ENCODE measurements at places on chromosomes 12 and 14.
A peak's percentile ranks its signal among the peaks of the same experiment; 100 is the strongest.

DNA sequence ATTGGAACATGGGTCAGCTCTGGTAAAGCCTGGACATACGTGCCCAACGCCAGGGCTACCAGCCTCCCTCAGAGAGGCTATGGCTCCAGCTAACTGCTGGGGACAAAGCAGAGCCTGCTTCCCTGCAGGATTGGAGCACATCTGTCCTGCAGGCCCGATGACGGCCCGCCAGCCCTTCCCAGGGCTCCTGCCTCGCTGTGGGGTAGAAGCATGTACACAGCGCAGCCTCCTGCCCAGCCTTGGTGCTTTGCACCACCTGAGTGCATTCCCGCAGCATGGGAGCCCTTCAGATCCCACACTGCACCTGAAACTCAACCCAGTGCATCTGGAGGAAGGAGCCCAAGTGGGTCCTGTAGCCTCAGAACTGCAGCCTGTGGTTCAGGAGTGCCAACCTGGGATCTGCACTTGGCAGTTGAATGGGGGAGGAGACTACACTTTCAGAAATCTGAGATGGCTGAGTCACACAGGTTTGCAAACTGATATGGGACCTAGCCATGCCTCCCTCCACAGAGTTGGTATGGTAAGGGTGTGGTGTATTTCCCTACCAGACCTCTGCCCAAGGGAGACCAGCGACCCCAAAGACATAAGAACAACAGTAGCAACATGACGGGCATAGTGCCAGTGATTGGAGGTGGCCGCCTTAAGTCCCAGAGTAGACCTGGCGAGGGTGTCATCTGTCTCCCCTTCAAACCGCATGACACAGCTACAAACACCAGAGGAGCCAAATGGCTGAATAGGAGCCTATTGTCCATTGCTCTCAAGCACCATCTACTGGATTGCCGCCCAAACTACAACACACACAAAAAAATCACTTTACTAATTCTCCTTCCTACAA lies 273.9 kb upstream of the MIS18BP1 start:
- DNase-seq: no peak

DNA sequence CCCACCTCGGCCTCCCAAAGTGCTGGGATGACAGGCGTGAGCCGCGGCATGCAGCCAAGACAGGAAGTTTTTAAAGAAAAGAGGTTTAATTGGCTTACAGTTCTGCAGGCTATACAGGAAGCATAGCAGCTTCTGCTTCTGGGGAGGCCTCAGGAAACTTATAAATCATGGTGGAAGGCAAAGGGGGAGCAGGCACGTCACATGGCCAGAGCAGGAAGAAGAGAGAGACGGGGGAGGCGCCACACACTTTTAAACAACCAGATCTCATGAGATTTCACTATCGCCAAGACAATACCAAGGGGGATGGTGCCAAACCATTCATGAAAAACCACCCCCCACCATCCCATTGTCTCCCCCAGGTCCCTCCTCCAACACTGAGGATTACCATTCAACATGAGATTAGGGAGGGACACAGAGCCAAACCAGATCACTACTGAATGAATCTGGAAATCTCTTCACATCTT lies 14.1 kb downstream of the CCDC63 start:
- DNase-seq: no peak

DNA sequence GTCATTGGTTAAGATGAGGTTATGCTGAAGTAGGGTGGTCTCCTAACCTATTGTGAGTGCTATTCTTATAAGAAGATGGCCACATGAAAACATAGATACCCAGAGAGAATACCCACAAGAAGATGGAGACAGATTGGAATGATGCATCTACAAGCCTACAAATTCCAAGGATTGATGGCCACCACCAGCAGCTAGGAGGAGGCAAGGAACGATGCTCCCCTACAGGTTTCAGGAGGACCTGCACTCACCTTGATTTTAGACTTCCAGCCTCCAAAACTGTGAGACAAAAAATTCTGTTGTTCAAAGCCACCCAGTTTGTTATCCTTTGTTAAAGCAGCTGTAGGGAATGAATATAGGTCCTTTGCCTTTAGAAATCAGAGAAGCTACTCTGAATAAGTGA lies 227.4 kb downstream of the NEDD1 start:
- no peak for DNase-seq

GRCh38 chr12:71683633-71684032 lies 2.2 kb upstream of the TMEM19 start:
- no peak for DNase-seq

DNA sequence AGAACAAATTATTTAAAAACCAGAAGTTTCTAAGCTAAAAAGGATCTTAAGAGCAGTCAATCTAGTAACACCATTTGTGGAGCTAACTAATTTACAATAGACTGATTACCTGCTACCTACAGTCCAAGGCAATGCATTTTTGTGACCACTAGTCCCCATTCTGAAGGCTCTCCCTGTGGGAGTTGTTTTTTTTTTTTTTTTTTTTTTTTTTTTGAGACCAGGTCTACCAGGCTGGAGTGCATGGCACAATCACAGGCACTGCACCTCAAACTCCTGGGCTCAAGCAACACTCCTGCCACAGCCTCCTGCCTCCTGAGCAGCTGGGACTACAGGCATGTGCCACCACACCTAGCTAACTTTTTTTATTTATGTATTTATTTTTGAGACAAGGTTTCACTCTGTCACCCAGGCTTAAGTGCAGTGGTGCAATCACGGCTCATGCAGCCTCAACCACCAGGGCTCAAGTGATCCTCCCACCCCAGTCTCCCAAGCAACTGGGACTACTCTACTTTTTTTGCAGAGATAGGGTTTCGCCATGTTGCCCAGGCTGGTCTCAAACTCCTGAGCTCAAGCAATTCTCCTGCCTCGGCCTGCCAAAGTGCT lies 3.9 kb downstream of the GNPTAB start:
- no peak for DNase-seq

- DNase-seq: no peak
These were observed 85.6 kb downstream of the PLEKHA5 start for GRCh38 chr12:19215115-19215514.

DNA sequence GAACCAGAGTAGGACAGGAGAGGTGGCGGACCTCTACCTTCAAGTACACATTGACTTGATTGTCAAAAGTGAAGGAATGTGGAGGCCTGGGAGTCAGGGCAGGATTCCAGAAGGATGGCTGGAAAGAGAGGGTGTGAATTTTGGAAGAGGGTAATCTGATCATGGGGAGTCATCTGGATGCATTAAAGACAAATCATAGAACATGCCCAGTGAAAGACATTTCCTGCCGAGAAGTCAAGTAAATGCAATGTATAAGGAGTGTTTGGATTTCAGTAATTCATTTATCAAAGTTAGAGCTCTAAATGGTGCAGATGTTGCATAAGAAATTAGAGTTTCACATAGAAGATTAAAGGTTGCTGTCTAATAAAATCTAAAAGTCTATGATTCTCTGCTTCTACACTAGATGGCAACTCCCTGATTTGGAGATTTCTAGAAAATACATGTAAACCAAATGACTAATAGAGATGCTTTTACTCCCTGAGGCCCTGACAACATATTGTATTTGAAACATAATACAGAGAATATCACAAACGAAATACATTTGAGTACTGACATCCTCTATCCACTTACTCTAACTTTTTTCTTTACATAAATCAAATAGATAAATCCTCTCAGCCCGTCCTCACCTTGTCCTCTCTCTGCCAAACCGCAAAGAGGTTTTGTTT lies 91.3 kb downstream of the KCNA5 start:
- no peak for DNase-seq

GRCh38 chr12:53677016-53677799 lies 1.3 kb upstream of the ATP5MC2 start:
- peak; percentile 22 for DNase-seq

GRCh38 chr14:65229748-65230728 lies 127.7 kb upstream of the MAX start:
- DNase-seq: no peak

GRCh38 chr12:89309440-89309802 lies 42.9 kb downstream of the DUSP6 start:
- DNase-seq: no peak

GRCh38 chr14:64762044-64763034 lies 58.1 kb downstream of the PLEKHG3 start:
- no peak for DNase-seq

GRCh38 chr12:92796650-92797049 lies 93.9 kb downstream of the PLEKHG7 start:
- DNase-seq: no peak

GRCh38 chr14:100674897-100675619 lies 51.6 kb upstream of the DLK1 start:
- DNase-seq: no peak

DNA sequence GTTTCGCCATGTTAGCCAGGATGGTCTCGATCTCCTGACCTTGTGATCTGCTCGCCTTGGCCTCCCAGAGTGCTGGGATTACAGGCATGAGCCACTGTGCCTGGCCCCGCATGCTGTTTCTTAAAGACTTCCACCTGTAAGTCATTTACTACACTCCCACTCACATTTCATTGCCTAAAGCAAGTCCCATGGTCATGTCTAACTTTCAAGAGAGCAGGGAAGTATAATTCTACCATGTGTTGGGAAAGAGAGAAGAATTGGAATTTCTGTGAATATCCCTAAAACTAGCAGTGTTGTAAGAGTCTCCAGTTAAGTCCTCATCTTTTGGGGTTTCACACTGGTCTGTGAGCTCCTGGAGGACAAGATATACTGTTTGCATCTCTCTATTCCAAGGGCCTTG lies 139.7 kb downstream of the EMP1 start:
- DNase-seq: no peak

DNA sequence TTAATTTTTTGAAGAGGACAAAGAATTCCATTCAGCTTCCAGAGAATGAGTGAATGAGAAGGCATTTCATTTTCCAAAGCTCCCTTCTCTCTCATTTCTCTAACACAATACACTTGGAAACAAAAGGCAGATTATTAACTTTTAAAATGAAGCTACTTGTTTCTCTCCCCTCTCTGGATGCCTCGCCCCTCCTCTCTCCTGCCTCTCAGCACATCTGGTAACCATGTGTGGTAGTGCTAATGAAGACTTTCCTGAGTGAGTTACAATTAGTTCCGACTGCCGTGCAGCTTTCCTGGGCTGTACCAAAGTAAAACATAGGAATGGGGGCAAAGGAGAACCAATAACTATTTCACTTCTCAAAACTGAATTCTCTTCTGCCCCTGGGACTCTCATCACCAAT lies 84.7 kb upstream of the SOX5 start:
- no peak for DNase-seq

- no peak for DNase-seq
These were observed 140.0 kb upstream of the PRICKLE1 start for GRCh38 chr12:42729535-42729900.

DNA sequence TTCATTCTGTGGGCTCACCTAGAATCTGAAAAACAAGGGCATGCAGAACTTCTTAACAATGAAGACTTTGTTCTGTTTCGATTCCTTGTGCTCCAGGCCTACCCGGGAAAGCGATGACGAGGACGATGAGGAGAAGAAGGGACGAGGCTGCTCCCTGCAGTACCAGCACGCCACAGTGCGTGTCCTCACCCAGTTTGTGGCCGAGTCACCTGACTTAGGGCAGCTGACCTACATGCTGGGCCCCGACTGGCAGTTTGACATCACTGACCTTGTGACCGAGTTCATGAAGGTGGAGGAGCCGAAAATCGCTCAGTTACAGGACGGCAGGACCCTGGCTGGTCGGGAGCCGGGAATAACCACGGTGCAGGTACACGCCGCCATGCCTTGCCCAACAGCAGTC lies 585.4 kb downstream of the AACS start:
- DNase-seq: no peak

DNA sequence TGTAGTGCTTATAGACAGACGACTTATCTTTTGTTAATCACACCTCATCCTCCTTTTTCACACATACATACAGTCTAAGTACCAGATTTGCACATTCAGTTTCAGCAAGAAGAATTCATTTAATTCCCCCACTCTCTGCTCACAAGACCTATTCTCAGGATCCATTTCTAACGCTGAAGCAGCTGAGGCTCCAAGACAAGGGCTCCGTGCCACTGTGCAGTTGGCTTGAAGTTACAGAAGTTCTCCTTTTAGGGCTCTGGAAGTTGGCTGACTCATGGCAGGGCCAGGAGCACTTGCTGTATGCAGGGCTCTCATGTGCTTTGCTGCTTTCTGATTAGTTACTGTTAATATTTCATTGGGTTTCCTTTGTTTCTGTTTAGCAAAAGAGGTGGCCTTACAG lies 1566.9 kb upstream of the TMEM132C start:
- no peak for DNase-seq

- DNase-seq: no peak
These were observed 364.9 kb downstream of the RPS29 start for GRCh38 chr14:49221316-49221715.

- DNase-seq: no peak
These were observed 213.9 kb upstream of the FKBP4 start for GRCh38 chr12:2580821-2581220.

GRCh38 chr12:64883264-64884163 lies 59.1 kb downstream of the TBC1D30 start:
- DNase-seq: no peak

- no peak for DNase-seq
These were observed 194.8 kb downstream of the SLC41A2 start for GRCh38 chr12:104763168-104763805.

GRCh38 chr14:59107819-59108218 lies 80.6 kb upstream of the DAAM1 start:
- DNase-seq: no peak

- no peak for DNase-seq
These were observed 71.2 kb downstream of the GALNT4 start for GRCh38 chr12:89453121-89453978.

GRCh38 chr12:132329036-132329719 lies at the start of gene GALNT9:
GALNT9 (minus strand) TSS chr12:132329589; CDS start chr12:132329203, 386 bp downstream.
- no peak for DNase-seq

DNA sequence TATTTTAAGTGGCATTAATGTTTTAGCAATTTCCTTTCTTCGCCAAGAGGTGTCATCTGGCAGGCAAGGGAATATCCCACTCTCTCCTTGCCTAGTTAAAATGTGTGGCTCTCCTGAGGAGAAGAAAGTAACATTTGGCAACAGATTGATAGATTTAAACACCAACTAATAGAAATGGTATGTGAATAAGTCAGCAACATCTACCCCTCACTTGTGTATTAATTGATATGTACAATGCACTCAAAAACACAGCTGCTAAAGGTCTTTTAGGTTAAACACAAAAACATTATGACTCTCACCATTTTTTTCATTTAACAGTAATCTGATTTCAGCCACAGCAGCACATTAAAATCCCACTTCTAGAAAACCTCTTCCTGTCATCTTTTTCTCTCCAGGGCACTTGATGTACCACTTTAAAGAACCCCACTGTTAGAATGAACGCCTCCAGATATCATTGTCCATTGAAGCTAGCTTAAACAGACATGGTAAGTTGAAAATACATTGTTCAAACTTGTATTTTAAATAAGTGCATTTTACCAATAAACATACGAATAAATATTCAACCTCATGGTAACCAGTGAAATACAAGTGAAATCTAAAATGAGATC lies 151.7 kb downstream of the RPAP3 start:
- no peak for DNase-seq
